ENCODE measurements at places on chromosomes 3 and 15. TPM values are rescaled to one million over a fixed set of nuclear protein-coding genes. Genes with fewer than 3 reads are reported as not detected.

DNA sequence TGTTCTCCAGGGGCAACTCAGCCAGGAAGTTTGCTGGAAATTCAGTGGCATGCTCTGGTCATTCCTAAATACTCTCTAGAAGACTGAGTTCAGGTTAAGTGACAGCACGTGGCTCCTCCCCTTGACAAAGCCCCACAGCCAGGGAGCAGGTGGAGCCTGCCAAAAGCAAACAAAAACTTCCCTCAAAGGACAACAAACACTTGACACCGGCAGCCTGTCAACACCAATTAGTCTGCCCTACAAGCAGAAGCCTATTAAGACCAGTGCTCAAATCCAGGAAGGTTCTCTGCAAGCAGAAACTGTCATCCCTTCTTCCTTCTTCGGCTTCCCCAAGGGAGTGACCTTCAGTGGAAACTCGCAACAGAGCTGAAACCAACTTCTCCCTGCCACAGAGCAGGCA lies 5.0 kb downstream of the MEX3B start:
- DNase-seq, result no peak

DNA sequence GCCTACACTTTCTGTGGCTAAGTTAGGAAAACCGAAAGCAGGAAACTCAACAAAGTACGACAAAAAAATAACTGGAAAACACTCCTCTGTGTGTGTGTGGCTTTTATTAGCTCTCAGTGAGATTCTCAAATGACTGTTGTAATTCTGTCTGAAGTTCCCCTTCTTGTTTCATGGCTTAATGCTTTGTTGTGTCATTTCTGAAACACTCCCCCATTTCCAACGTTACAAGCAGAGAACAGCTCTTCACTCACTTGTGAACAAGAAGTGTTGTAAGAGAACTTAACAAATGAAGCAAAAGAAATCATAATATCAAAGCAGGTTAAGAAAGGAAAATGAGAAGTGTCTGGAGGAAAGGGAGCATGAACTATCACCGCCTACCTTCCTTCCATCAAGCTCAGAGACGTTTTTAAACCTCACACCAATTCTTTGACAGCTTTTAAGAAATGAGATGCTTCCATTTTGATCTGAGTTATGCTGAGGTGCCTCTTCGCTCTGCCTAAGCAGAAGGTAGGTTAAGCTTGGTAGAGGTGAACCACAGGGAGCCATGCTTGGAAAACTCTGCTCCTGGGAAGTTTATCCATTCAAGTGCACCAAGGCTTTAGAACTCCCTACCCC lies 12.4 kb upstream of the SEC62 start:
- no peak for DNase-seq

MAGEL2 gene
- 5.3 TPM for polyA plus RNA-seq

OCA2 gene
- polyA plus RNA-seq, result 8.1 TPM

Data from left renal pelvis (tissue), 4 donors.